AG10803 (cell line): ENCODE measurements at places on chromosomes 16 and 17.

- DNase-seq: peak; percentile 13
These were observed 59.3 kb downstream of the ASIC2 start for GRCh38 chr17:33233811-33234177.

GRCh38 chr16:83785455-83785854, 22.3 kb upstream of the HSBP1 start:
- DNase-seq: no peak

- no peak for DNase-seq
These were observed 23.6 kb downstream of the BMERB1 start for GRCh38 chr16:15457958-15458357.

DNA sequence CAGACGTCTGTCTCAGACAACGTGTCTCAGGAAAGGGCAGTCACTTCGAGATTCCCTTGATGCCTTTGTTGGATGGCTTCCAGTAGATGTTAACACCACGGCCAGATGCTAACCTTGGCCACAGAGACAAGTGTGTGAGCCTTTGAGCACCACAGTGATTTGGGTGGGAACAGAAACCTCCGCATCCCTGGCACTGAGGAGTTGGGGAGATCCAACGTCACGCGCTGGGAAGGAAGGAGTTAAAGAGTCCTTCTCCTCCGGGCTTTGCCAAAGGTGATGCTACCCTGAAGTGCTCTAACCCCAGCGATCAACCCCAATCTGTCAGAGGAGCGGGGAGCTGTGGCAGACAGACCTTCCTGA, 3.0 kb upstream of the ABR start:
- DNase-seq: no peak

GRCh38 chr17:7634384-7634783, 4.4 kb downstream of the SHBG start:
- no peak for DNase-seq

DNA sequence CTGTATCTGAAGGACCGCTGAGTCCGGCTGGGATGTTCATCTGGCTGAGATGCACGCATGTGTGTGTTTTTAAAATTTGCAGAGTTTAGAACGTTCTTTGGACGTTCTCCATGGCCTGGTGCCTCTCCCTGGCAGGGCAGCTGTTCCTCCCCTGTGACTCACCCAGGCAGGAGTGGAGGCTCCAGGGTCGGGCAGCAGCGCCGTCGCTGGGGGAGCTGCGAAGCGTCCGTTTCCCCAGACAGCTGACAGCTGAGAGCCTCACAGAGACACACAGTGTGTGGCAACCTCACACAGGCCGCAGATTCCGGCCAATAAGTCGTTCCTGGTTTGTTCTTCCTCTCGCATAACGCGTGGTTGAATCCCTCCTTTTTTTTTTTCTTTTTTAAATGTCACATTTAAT, 80.6 kb downstream of the OR1D5 start:
- DNase-seq: peak; percentile 86

DNA sequence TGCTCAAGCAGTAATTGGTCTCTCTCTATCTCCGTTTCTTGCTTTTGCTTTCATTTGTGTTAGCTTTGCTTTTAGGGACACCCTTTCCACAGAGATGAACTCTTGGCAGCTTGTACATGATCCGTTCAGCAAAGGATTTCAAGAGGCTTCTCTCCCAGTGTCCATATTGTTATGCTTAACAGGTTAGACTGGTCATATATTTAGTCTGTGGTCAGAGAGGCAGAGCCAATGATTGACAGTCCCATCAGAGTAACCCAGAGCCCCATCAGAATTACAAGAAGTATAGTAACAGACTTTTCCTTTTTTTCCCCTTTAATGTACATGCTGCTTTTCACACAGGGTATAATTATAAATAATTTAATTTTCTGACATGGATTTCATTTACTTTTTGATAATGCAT, 34.4 kb downstream of the GDPD1 start:
- DNase-seq: no peak

DNA sequence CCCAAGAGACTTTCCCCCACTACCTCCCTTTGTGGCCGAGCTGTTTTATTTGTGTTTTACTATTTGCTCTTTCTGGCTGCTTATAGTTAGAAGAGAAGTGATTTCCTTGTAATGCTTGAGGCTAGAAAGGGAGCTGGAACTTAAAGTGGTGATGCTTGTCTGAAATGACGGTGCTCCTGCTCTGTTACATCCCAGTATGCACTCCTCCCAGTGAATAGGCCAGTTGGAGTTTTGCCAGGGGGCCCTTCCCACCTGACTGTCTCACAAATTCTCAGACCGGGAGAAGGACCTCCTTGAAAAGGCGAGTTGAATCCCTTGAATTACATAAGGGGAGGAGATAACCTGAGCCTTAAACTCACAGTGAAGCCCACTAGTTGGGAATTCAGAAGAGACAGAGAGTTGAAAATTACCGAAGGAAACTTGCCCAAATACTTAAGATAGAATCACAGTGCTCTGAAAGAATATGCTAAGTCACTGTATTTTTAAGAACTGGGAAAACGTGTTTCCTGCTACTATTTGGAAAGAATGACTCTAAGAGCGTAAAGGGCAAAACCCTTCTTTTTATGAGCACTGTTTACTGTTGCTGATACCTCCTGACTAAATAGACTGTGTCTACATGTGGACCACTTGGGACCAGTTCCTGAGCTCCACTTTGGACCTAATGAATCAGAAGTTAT, 84.7 kb upstream of the CLEC3A start:
- DNase-seq: no peak

- no peak for DNase-seq
These were observed 115.9 kb upstream of the CDH13 start for GRCh38 chr16:82510789-82511305.
